Endodermal cell (in vitro differentiated cells): ENCODE measurements at places on chromosomes 13 and 19. TPM values are rescaled to one million over a fixed set of nuclear protein-coding genes. Genes with fewer than 3 reads are reported as not detected.

The MYBPC2 gene
- 1.6 to 2.3 TPM (median 2.3 TPM) in 3 replicates for total RNA-seq

The C19orf18 gene
- total RNA-seq: 0.51 to 0.72 TPM in 2 of 3 replicates, not detected in the other

The ZNF558 gene
- total RNA-seq: 8.1 to 9.3 TPM (median 8.9 TPM) in 3 replicates

The ACP5 gene
- total RNA-seq: 2.1 to 6.2 TPM (median 4.1 TPM) in 3 replicates

The NLRP9 gene
- not detected in 2 replicates for total RNA-seq

The TYROBP gene
- not detected in 3 replicates for total RNA-seq
